Stimulated activated CD8-positive, alpha-beta memory T cell treated with anti-CD3 and anti-CD28 coated beads, Interleukin-4, amount 100 ng/mL, for 24 hours (primary cell): ENCODE measurements at places on chromosomes 3 and 15.

- no peak for DNase-seq
Observed at GRCh38 chr15:50628421-50628820, 58.2 kb downstream of the TRPM7 start.

DNA sequence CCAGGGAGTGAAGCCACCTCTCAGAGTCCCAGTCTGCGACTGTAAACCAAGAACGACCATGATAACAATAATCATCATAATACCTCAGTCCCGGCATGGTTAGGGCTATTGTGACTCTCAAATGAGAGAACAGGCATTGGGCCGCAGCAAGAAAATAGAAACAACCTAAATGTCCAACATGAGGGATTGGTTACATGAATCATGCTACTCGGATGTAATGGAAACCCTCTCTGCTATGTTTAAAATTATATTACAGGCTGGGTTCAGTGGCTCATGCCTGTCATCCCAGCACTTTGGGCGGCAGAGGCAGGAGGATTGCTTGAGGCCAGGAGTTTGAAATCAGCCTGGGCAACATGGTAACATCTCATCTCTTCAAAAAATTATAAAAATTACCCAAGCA lies 2.8 kb downstream of the CPN2 start:
- DNase-seq = no peak

GRCh38 chr3:78021710-78022109 lies 981.8 kb downstream of the ROBO2 start:
- DNase-seq = no peak

DNA sequence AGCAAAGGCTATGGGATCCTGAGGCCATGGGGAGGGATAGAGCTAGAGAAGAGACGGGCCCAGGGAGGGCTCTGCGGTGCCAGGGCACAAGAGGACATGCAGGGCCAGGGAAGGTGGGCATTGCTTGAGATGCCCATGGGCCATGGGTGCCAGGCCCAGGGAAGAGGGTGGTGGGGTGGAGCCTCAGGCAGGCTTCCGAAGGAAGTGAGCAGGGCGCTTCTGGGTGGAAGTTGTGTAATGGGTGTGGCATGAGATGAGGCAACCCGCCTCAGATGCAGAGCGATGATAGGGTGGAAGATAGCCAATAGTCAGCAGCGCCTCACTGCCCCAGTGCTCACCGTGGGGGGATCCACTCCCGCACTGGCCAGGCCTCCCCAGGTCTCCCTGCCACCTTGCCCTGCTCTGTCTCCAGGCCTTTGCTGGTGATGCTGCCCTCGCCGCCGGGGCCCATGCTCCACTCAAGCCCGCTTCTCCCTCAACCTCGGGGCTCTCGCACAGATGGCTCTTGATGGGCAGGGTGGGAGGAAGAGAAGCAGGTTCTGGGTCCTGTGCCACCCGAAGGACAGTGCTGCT lies 51.4 kb downstream of the DNAJB8 start:
- no peak for DNase-seq

GRCh38 chr3:147361454-147362420 lies 44.6 kb downstream of the ZIC4 start:
- DNase-seq = peak; percentile 4

DNA sequence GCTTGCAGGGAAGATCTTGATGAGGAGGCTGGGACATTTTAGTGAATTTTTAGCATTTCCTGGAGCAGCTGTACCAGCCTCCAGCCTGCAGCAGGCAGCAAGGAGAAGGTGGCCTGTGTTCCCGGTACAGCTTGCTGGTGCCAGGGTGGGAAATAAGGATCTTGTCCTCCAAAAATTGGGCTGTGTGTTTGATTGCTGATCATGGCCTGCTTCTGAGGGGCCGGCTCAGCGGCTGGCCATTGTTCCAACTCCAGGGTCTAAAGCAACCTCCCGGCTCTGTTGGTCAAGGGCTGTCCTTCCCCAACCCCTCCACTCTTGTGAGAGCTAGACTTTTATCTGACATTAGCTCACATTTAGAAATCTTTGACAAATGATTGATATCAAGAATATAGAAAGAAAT lies 5.0 kb downstream of the CFAP100 start:
- no peak for DNase-seq

- no peak for DNase-seq
Observed at GRCh38 chr3:120212505-120212904, 72.5 kb downstream of the GPR156 start.

DNA sequence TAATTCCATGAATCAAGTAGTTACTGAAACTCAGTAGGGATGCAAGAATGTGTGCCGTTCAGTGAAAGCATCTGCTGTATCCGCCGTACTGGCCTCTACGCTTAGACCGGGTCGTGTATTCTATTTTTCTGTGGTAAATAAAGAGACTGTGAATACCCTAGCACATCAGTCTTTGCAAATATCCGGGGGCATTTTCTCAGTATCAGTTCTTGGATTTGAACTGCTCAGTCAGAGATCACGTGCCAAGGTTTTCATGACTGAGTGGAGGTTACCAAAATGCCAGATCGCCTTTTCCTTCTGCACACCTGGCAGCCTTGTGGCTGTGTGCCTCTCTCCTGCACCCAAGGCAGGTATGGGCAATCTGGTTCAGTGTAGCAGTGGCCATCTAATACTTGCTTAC lies 377.0 kb downstream of the OCA2 start:
- no peak for DNase-seq

- no peak for DNase-seq
Observed at GRCh38 chr3:102158080-102158740, 276.6 kb upstream of the ZPLD1 start.

DNA sequence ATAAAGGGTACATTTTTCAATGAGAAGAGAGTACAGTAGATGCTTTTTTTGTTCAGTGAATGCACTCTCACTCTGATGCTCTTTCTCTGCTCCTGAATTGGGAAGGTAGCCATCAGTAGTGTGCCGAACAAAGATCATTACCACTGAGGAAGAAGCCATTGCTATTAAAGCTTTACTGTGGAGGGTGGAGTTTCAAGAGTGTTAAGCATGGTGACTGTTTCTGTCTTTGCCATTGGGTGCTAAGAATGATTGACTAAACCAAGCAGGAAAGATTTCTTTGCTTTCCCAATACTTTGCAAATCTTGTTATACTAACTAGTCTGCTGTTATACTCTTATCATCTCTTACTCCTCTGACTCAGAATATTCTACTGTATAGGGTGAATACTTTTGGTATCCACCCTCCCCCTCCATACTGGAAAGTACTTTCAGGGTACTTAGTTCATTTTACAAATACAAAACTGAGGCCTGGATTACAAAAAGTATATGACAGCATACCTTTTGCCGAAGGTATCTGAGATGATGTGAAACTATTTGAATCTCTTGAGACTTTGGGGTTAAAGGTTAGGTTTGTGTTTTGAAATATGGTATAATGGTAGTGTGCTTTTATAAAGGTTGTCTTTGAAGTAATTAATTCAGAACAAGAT lies 1.7 kb downstream of the RAB11A start:
- no peak for DNase-seq

DNA sequence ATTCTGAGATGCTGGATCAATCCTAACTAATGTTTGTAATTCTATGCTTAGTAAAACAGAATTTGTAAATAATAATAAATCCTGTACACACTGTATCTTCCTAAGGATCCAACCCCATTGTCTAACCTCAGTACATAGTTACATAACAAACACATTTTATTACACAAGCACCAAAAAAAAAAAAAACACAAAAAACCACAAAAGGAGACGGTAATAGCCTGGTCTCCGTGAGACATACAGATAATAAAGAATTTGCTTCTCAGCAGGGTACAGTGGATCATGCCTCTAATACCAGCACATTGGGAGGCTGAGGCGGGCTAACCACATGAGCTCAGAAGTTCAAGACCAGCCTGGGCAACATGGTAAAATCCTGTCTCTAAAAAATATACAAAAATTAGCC lies 558.7 kb downstream of the MAGI1 start:
- no peak for DNase-seq

- no peak for DNase-seq
Observed at GRCh38 chr15:63112871-63113270, 8.8 kb upstream of the LACTB start.

GRCh38 chr3:152513301-152513960 lies 244.7 kb downstream of the MBNL1 start:
- DNase-seq = no peak

- no peak for DNase-seq
Observed at GRCh38 chr15:23497710-23498111, 50.7 kb upstream of the GOLGA6L2 start.

DNA sequence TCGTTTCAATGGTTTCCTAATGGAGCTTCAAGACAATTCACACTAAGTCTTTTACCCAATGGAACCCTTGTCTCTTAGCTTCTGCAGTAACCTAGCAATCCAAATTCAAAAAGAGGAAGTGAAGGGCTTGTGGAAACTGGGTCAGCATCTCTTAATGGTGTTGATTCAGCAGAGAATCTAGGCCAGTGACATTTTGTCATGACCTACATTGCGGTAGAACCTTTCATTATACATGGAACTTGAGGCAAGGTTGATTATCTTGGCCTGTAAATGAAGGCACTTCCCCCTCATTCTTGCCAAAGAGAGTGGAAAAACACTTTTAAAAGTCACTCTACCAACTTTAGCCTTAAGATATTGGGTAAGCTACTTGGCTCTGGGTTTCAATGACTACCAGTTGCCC lies 42.8 kb downstream of the C2CD4B start:
- no peak for DNase-seq

GRCh38 chr3:50536471-50537180 lies 30.9 kb downstream of the C3orf18 start:
- DNase-seq = no peak

GRCh38 chr3:190064112-190064511 lies 56.6 kb downstream of the P3H2 start:
- no peak for DNase-seq

DNA sequence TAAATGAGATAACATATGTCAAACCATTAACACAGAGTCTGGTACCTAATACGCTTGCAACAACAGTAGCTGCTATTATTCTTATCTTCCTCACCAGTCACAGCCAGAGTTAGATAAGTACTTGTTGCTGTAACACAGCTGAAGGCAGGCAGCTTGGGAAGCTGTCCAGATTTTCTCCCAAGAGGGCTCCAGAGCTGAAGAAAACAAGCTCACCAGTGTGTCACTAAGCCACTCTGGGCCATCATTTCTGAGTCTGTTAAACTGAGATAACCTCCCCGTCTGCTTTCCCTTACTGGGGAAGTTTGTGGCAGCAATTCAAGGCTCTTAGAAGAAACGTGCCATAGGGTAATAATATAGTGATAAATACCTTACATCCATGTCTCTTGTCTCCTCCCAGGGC lies 226.3 kb downstream of the TAFA4 start:
- DNase-seq = no peak

DNA sequence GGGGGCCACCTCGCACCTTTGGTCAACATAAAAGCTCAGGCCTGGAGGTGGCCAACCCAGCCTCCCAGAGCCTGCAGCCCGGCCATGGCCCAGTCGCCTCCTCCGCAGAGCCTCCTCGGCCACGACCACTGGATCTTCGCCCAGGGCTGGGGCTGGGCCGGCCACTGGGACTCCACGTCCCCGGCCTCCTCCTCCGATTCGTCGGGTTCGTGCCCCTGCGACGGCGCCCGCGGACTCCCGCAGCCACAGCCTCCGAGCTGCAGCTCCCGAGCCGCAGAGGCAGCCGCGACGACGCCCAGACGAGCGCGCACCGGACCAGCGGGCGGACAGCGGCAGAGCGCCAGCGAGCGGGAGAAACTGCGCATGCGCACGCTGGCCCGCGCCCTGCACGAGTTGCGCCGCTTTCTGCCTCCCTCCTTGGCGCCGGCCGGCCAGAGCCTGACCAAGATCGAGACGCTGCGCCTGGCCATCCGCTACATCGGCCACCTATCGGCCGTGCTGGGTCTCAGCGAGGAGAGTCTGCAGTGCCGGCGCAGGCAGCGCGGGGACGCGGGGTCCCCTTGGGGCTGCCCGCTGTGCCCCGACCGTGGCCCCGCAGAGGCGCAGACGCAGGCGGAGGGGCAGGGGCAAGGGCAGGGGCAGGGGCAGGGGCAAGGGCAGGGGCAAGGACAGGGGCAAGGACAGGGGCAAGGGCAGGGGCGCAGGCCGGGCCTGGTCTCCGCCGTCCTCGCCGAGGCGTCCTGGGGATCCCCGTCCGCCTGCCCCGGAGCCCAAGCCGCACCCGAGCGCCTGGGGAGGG lies at the start of gene MESP2:
TSS of gene MESP2 (plus strand) at position 59 of the 799 bp plus-strand sequence. CDS start at position 85, 26 bp downstream.
- DNase-seq = peak; percentile 34
